ENCODE measurements at places on chromosomes 16 and 17.
A peak's percentile ranks its signal among the peaks of the same experiment; 100 is the strongest.

- peak; percentile 68 for DNase-seq
These were observed 58.1 kb downstream of the CYB5B start for GRCh38 chr16:69482410-69482991.

DNA sequence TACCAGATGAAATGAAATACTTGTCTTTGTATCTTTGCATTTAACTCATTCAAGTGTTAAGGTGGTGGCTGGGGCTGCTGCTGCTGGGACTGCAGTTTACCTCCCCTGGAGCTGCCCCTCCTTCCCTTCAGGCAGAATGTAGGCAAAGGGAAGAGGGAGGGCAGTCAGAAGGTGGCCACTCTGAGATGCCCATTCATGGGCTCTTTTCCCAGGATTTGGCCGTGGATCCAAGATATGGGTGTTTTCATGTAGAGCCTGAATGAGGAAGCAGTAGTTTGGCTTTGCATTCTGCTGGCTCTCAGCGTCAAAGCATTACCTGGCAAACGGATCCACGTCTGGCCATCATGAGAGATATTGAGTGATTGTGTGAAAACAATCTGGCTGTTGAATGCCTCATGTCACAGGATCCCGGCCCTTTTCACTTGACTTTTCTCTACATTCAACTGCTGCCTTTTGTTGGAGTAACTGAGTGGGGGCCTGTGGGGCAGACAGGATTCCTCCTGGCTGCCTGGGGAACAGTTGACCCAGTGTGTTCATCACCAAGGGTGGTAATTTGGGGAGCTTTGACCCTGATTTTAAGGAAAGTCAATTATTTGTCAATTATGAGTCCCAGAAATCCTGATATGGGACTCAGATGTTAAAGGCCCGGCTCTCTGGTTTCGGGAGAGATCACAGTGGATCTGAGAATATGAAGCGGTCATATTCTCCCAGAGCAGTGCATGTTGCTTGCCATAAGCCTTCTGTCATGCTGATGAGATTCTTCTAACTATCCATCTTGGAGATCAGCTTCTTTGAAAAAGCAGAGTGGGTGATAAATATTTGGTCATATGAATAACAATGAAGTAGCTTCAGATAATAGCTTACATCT is 236.8 kb downstream of the IRX3 start:
- no peak for DNase-seq

GRCh38 chr16:12063435-12063834 is 86.9 kb downstream of the SNX29 start:
- DNase-seq: no peak

GRCh38 chr16:83698964-83699363 is 108.8 kb upstream of the HSBP1 start:
- no peak for DNase-seq

- no peak for DNase-seq
These were observed 34.1 kb downstream of the CDRT15 start for GRCh38 chr17:14202388-14203166.

- no peak for DNase-seq
These were observed 5.7 kb downstream of the GOSR2 start for GRCh38 chr17:46928467-46929261.

- peak; percentile 46 for DNase-seq
These were observed 19.8 kb downstream of the PLXDC1 start for GRCh38 chr17:39131616-39132015.

- DNase-seq: no peak
These were observed 33.9 kb downstream of the MAP2K3 start for GRCh38 chr17:21318439-21318838.

Data from fibroblast of skin of right quadriceps (primary cell).